ENCODE measurements at places on chromosomes 2 and 18.
A peak's percentile ranks its signal among the peaks of the same experiment; 100 is the strongest.

GRCh38 chr2:119435081-119435952 is 3.7 kb downstream of the TMEM37 start:
- no peak for DNase-seq

- DNase-seq = no peak
These were observed 2.6 kb downstream of the ITGA6 start for GRCh38 chr2:172430027-172430426.

DNA sequence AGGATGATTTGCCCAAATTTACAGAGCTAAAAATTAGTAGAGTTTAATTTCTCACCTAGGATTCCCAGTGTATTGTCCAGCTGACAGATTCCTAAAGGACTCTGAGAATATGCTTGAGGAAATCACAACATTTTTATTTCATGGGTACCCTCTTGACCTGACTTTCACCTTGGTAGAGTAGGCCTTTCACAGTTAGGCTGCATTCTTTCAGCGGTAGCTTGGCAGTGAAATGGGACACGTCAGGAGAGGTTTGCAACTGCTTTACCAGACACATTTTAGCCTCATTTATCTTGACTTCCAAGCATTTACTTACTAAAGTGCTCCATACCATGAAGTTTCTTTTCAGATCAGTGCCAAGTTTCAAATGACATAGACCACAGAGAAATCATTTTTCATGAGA is 937.9 kb upstream of the LRRTM1 start:
- DNase-seq = no peak

GRCh38 chr18:37346048-37346447 is 219.6 kb downstream of the CELF4 start:
- DNase-seq = no peak

DNA sequence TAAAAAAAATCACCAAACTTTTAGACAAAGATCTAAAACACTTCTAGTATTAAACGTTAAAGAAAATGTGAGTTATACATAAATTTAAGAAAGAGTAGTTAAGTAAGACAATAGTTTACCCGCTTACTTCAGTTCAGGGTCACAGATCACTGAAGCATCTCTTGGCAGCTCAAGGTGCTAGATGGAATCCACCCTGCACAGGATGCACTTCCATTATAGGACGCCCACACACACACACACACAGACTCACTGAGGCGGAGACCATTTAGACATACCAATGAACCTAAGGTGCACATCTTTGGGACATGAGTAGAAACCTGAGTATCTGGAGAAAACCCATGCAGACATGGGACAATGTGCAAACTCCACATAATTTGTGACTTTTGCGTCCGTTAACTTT is 630.6 kb upstream of the ZNF804A start:
- DNase-seq = no peak

GRCh38 chr2:36663851-36664695 is 32.4 kb upstream of the VIT start:
- peak; percentile 75 for DNase-seq

GRCh38 chr18:9097349-9097748 is 5.2 kb upstream of the NDUFV2 start:
- no peak for DNase-seq

Measured in HT1080 (cell line).